ENCODE measurements at places on chromosomes 4 and X.

DNA sequence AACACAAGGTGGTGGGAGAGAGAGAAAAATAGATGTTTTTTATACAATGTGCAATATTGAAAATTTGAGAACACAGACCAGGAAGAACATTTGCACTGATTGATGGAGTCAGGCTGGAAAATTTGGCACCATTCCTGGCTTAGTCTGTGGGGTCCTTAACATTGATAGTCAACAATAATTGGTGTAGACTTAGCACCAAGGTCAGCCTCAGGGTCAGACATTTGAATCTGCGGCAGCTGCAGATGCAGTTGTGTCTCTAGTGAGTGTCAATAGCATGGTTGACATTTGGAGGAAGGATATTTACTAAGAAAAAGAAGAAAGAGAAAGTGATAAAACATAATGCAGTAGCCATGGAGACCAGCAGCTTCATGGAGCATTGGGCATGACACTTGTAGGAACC lies 31.5 kb upstream of the GLRA3 start:
- no peak for DNase-seq

DNA sequence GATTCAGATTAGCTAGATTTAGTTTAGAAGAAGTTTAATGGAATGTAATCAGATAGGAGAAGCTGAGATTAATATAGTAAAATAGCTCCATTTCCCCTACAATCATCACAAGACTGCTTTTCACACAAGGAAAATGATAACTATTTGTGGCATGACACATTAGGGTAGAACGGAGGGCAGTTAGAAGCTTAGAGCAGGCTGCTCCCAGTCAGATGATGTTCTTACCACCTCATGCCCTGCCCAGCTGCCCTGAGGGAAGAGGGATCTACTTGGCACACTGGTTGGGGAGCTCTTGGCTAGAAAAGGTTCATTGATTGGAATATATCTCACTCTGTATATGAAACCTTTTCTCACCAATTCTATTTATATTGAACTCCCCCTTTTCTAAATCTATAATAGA lies 180.7 kb upstream of the IL15 start:
- no peak for DNase-seq

GRCh38 chrX:11998944-11999343 lies 139.3 kb upstream of the FRMPD4 start:
- no peak for DNase-seq

GRCh38 chr4:173488656-173489055 lies 41.4 kb downstream of the HAND2 start:
- peak; percentile 40 for DNase-seq

DNA sequence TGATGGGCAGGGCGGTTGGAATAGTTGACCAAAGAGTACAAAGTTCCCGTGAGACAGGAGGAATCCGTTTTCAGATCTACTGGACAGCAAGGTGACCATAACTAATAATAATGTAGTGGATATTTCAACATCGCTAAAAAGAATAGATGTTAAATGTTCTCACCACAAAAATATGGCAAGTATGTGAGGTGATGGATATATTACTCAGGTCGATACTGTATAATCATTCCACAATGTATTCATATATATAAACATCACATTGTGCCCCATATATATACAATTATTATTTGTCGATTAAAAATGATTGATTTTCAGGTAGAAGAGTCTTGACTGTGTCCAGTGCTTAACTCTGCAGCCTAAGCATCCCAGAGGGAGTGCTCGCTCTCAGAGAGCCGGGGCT lies 141.6 kb upstream of the TENM3 start:
- no peak for DNase-seq

GRCh38 chr4:177339477-177340374 lies 30.1 kb downstream of the NEIL3 start:
- DNase-seq = peak; percentile 59

- no peak for DNase-seq
These were observed 58.7 kb downstream of the RASGEF1B start for GRCh38 chr4:81412946-81413495.

- peak; percentile 75 for DNase-seq
These were observed 648 bp upstream of the MSMO1 start for GRCh38 chr4:165326831-165327210.
